ENCODE measurements at places on chromosomes 6 and 20. TPM values are rescaled to one million over a fixed set of nuclear protein-coding genes. Genes with fewer than 3 reads are reported as not detected.

DNA sequence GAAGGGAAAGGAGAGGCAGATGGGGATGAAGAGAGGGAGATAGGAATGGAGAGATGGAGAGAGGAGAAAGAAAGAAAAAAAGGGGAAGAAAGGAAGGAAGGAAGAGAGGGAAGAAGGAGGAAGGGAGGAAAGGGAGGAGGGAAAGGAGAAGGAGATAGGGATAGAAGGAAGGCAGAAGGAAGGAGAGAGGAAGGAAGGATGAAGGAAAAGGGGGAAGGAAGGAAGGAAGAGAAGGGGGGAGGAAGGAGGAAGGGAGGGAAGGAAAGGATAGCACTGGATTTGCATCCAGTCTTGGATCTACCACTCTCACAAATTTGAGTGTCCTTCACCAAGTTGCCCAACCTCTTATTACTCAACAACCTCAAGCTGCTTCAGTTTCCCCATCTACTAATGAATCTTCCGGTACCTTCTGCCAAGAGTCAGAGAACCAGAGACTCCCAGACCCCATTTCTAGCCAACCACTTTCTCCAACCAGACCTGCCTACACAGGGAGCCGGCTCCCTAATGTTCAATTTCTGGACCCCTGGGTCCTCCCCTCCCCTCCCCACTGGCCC lies 79.7 kb upstream of the FOXP4 start:
- no peak for DNase-seq

DNA sequence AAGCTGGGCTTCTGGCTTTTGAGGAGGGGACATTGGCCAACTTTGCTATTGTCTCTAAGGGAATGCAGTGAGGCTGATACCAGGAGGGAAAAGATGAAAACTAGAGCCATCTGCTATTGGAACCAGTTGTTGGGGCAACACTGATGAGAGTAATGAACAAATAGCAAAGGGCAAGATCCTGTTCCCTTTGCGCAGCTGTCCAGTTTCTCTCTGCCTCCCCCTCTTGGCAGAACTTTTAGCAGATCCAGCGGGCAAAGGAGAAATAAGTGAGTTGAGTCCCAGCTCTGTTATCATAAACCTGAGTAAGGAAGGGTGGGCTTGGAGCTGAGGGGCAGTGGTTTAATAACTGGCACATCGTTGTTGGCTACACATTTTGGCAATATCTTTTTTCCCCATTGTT lies 126.8 kb downstream of the AKAP7 start:
- DNase-seq: no peak

Gene TSPO2
- not detected for total RNA-seq

- DNase-seq: peak; percentile 85
Measured at GRCh38 chr6:215335-216034, 76.8 kb upstream of the DUSP22 start.

DNA sequence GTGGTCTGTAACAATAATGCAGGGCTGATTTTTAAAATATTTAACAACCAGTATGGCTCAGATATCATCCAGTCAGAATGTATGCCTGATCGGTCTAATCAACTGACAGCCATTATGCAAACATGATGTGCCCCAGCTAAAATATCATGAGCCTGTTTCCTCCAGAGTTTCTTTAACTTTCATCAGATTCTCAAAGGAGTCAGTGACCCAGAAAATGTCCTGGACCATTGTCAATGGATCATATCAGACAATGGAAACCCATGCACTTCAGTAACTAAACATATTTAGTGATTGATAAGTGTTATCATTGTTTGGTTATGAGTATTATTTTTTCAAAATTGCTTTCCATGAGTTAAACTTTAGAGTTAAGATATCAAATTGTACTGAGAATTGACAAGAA lies 173.5 kb downstream of the LMBRD1 start:
- no peak for DNase-seq

Gene SERINC1
- 153 TPM for total RNA-seq

- DNase-seq: peak; percentile 27
Measured at GRCh38 chr6:97215157-97215769, 67.8 kb downstream of the MMS22L start.

DNA sequence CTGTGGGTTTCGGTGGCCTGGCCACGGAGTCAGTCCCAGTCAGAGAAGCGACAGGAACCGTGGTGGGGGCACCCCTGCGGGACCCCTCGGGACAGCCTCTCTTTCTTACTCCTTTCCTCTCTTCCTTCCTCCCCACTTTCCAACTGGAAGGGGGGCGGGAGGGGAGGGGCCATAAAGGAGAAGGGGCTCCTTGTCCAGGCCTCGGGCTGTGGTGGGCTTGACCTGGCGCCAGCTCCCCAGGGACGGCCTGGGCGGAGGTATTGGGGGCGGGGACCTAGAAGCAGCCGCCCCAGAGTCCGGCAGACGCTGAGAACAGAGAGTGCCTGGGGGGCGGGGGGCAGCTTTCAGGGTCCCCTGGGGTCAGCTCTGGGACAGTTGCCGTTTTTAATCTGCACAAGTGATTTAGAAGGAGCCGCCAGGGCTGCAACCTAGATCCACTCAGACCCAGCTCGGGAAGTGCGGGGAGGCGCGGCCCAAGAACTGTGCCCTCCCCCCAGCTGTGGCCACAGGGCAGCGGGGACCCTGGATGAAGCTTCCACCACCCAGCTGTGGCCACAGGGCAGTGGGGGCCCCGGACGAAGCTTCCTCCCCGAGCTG lies 6.4 kb upstream of the ABHD16B start:
- DNase-seq: no peak

GRCh38 chr6:158977382-158977781 lies 22.6 kb downstream of the RSPH3 start:
- DNase-seq: no peak

GRCh38 chr6:170100046-170100445 lies 190.8 kb downstream of the DLL1 start:
- DNase-seq: no peak

DNA sequence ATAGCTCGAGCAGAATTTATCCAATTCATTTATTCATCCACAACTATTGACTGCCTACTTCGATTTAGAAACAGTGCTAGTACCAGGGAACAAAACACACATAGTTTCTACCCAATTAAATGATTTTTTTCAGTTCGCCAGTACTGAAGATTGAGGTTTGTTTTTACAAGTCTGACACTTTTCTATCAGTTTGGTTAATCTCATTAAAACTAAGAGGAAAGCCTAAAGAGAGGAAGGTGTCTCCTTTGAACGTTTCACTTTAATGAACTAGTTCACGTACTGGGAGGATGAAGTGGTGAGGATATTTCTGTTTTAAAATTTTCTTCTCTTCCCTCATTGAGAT lies 570 bp upstream of the ANKS1A start:
- DNase-seq: no peak

Gene OCSTAMP
- total RNA-seq: not detected

Gene TRIM40
- total RNA-seq: not detected

DNA sequence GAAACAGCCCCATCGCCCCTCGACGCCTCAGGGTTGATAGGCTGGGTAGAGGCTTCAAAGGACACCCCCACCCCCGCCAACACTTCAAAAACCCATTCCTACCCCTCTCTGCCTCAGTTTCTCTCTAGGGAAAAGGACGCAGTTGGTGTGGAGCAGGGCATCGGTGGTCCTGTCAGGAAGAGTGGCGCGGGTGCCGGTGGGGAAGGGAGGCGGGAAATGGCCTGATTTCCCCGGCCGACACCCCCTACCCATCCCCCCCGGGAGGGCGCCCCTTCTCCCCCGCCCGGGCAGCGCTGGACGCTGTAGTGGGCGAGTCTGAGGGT lies 367 bp downstream of the NRSN2 start:
- DNase-seq: no peak

- DNase-seq: peak; percentile 98
Measured at GRCh38 chr6:26270903-26271667, 93.9 kb upstream of the BTN3A2 start.

- DNase-seq: no peak
Measured at GRCh38 chr6:149084026-149084425, 233.5 kb upstream of the TAB2 start.

- peak; percentile 95 for DNase-seq
Measured at GRCh38 chr6:54282186-54282585, 26.1 kb upstream of the TINAG start.

DNA sequence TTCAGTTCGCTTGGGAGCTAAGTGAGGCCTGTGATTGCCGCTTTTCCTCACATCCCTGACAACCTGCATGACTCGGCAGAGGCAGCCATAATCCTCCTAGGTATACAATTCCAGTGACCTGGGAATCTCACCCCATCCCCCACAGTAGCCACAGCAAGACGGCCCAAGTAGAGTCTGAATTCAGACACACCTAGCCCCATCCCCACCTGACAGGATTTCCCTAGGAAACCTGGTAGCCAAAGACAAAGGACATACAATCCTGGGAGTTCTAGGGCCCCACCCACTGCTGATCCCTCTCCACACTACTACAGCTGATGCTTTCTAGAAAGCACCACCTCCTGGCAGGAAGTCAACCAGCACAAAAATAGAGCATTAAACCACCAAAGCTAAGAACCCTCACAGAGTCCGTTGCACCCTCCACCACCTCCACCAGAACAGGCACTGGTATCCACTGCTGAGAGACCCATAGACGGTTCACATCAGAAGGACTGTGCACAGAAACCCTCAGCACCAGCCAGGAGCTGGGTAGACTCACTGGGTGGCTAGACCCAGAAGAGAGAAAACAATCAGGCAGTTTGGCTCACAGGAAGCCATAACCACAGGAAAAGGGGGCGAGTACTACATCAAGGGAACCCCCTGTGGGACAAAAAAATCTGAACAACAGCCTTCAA lies 17.9 kb upstream of the RUNX2 start:
- DNase-seq: no peak

GRCh38 chr6:161164182-161164625 lies 109.7 kb downstream of the AGPAT4 start:
- DNase-seq: no peak

DNA sequence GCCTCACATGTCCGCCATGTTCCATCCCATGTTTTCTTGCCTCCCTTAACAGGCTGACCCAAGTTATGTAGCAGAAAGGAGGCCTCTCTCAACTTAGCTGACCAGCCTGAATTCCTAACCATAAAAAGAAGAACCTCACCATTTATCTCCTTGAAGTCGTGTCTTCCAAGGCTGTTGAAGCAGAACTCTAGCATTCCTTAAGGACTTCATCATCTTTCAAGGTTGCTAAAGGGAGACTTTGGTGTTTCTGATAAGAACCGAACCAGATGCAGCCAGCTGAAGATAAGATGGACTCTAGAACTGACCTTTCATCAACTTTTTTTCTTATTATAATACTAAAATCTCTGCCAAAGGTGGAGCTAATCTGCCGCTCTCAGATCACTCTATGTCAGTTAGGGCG lies 571.7 kb upstream of the SLC35B3 start:
- DNase-seq: no peak

DNA sequence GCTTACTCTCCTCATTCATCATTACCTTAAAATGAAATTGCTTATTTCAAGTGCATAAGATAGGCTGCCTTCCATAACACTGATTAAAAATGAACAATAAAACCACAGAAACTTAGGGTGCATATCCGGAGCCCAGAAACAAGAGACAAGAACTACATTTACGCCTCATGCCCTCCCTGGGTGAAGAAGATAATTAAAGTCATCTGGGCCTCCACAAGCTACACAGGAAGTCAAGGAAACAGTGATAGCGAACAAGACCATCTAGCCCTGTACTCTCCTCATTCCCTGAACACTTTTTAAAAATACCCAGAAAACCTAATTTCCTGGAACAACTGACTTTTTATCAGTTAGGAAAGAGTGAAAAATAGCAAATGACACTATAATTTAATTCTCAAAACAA lies 6.3 kb downstream of the SOD2 start:
- DNase-seq: no peak

Gene SIRPB1
- 4.2 TPM for total RNA-seq

GRCh38 chr20:39431091-39431880 lies 469.1 kb downstream of the DHX35 start:
- DNase-seq: no peak

Gene GRM1
- total RNA-seq: 0.02 TPM

Gene HLA-DRA
- 1.2 TPM for total RNA-seq

- peak; percentile 38 for DNase-seq
Measured at GRCh38 chr6:152701081-152701862, 3.6 kb downstream of the MYCT1 start.

- peak; percentile 83 for DNase-seq
Measured at GRCh38 chr6:149636124-149636523, 12.4 kb downstream of the KATNA1 start.

- DNase-seq: no peak
Measured at GRCh38 chr6:1348675-1349074, 36.8 kb downstream of the FOXQ1 start.

DNA sequence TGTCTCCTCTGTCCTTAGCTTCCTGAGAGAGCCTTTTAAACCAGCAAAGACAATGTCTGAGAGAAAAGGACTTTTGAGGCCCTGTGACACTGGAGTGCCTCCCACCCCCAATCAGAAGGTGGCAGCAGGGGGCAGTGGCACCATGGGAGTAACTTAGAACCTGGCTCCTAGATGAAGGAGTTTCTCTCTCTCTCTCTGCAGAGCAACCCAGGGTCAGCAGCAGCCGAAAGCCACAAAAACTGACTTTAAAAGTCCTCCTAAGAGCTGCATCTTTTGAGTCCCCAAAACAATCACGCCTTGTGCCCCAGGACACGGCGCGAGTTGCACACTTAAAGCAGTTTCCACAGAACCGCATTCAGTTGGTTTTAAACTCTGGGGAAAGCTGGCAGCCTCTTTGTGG lies 5.3 kb upstream of the TCP11 start:
- DNase-seq: peak; percentile 68

GRCh38 chr6:37171970-37172812 lies 2.2 kb downstream of the PIM1 start:
- DNase-seq: peak; percentile 99

Data from M059J (cell line).